ENCODE measurements at places on chromosomes 16 and 17. TPM values are rescaled to one million over a fixed set of nuclear protein-coding genes. Genes with fewer than 3 reads are reported as not detected.

The KIFC3 gene
- total RNA-seq: 97.1 TPM

The SCPEP1 gene
- 51.4 TPM for total RNA-seq

The DNAAF8 gene
- 0.56 TPM for total RNA-seq

The SOCS7 gene
- 32.1 TPM for total RNA-seq

The HOXB9 gene
- total RNA-seq: 1.4 TPM

The HSPB9 gene
- not detected for total RNA-seq

The DLX3 gene
- total RNA-seq: not detected

The CA4 gene
- not detected for total RNA-seq

The CBFA2T3 gene
- total RNA-seq: not detected

The SLC16A13 gene
- 11.1 TPM for total RNA-seq

The MPHOSPH6 gene
- 46.8 TPM for total RNA-seq

The CLEC19A gene
- not detected for total RNA-seq

The PDILT gene
- total RNA-seq: not detected

The ZDHHC7 gene
- total RNA-seq: 54.5 TPM

The BRIP1 gene
- total RNA-seq: 3.4 TPM

The METTL26 gene
- 104 TPM for total RNA-seq

The NOXO1 gene
- total RNA-seq: 1.1 TPM

The BAIAP3 gene
- total RNA-seq: 0.75 TPM

The TSR1 gene
- total RNA-seq: 61.5 TPM

The SPHK1 gene
- total RNA-seq: 12.6 TPM

The EFNB3 gene
- 1.4 TPM for total RNA-seq

The SDR42E2 gene
- not detected for total RNA-seq

The RNF135 gene
- total RNA-seq: 31.0 TPM

The CD300E gene
- total RNA-seq: not detected

The CES3 gene
- total RNA-seq: 0.52 TPM

The NEUROD2 gene
- total RNA-seq: not detected

The CD300A gene
- not detected for total RNA-seq

The CSH1 gene
- not detected for total RNA-seq

The CD79B gene
- total RNA-seq: not detected

The KRTAP4-5 gene
- total RNA-seq: not detected

The KLHL10 gene
- not detected for total RNA-seq

The AATK gene
- 0.59 TPM for total RNA-seq

The AIPL1 gene
- total RNA-seq: not detected

The RASD1 gene
- total RNA-seq: 0.21 TPM

The MMP15 gene
- 1.7 TPM for total RNA-seq

The PTRH2 gene
- total RNA-seq: 47.5 TPM

The DPEP3 gene
- total RNA-seq: not detected

The PPL gene
- total RNA-seq: 50.1 TPM

The ITGAD gene
- not detected for total RNA-seq

The TMEM114 gene
- total RNA-seq: not detected

The CHST5 gene
- total RNA-seq: not detected

The COL1A1 gene
- 3.4 TPM for total RNA-seq

The TTC19 gene
- total RNA-seq: 49.5 TPM

The HOXB7 gene
- total RNA-seq: not detected

Measured in MCF 10A (cell line).